ENCODE measurements at places on chromosomes 12 and 14.

DNA sequence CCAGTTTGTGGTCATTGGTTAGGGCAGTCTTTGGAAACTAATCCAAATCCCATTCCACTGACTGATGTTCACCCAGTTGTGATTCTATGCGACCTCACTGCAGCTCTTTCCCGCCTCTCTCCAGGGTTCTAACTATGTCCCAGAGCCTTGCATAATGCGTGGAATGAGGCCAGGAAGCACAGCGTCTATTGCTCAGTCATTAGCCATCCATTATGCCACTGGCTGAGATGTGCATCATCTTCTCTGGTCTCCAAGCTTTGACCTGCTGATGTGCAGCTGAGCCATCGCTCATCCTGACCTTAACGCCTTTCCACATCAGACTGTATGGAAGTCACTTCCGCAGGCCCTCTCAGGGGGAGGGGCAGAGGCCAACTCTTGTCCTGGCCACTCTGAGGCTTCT is 115.4 kb upstream of the VRK1 start:
- no peak for DNase-seq

GRCh38 chr14:24094841-24095270 is 745 bp downstream of the PCK2 start:
- no peak for DNase-seq

- no peak for DNase-seq
These were observed 83.4 kb downstream of the KIF26A start for GRCh38 chr14:104221636-104222369.

DNA sequence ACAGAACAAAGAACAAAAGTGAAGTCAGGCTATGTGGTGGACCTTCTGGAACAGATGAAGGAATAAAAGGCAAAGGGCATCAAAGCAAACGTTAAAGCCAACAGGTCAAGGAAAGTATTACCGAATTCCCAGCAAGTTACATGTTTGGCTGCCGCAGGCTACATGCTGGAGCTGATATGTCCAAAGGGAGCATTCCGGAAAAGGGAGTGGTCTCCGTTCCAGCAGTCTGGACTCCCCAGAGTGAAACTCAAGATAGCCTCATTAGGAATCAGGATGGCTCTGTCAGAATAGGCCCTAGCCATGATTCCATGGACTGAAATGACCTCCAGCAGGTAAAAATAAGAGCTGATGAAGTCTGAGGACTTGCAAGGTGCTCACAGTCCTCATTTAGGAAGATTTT is 379.8 kb upstream of the PRICKLE1 start:
- DNase-seq, result no peak

DNA sequence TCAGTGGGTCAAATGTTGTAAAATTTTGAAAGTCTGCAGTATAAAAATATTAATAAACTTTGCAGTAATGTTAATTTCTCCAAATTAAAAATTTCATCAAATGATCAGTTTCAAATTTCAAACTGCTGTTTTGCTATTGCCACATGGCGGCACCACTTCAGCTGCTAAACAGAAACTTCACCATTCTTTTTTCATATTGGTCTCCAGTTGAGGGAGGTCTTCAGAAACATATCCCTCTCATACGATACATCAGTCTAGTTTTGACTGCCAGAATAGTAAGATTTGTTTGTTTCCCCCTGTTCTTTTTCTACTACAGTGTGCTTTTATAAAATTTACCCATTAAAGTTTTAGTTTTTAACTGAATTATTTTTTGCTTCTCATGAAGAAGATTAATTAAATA is 4.2 kb upstream of the TRHDE start:
- DNase-seq, result no peak

GRCh38 chr12:64746663-64747062 is 12.5 kb downstream of the GNS start:
- no peak for DNase-seq

DNA sequence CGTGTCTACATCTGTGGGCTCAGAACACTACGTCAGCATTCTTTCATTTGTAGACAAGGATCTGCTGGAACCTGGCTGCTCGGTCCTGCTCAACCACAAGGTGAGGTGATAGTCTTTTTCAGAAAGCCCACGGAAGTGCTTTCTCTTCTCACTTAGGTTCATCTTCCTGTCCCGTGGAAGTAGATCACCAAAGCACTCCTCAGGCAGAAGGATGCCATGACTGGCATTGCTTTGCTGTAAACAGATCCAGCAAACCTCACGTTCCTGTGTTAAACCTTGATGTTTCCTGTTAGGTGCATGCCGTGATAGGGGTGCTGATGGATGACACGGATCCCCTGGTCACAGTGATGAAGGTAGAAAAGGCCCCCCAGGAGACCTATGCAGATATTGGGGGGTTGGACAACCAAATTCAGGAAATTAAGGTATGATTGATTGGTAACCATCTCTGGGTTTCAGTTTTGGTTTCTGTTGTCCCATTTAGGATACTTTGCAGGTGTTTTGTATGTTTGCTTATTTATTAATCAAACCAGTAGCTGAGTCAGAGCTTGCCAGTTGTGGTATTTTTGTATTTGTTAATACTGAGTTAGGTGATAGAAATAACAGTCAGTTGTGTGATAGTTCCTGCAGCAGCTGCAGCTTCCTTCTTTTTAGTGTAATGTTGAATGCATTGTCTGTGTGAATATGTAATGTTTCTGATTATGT is 7.5 kb downstream of the PSMC1 start:
- no peak for DNase-seq

All from CD4-positive, alpha-beta T cell treated with Interleukin-15 for 4 hours (primary cell).